ENCODE measurements at places on chromosomes 6 and 20. TPM values are rescaled to one million over a fixed set of nuclear protein-coding genes. Genes with fewer than 3 reads are reported as not detected.

DNA sequence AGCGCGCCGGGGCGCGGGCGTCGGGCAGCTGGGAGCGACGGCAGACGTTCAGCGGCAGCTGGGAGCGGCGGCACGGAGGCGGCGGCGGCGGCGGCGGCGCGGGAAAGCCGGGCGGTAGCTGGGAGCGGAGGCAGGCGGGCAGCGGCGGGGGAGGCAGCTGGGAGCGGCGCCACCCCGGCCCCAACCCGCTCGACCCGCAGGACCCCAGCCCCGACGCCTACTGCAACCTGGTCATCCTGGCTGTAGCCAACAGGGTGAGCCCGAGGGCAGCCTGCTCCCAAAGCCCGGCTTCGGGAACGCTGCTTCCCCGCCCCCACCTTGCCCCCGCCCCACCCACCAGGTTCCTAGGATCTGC lies 8.9 kb downstream of the CCM2L start:
- no peak for DNase-seq

DNA sequence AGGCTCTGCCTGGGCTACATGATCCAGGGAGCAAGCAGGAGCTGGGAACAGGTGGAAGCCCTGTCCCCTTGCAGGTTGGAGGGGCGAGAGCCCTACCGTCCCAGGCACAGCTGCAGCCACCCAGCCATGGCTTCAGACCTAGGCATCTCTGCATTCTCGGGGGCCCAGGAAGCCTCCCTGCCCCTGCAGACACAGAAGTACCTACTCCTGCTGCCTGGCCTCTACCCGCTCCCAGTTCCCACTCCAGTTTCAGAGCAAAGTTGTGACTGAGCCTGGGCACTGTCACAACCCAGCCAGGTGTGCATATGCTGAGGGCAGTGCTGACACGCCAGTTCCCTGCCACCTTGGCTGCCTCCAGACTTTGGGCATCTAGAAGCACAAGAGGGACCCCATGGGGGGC lies 645.9 kb downstream of the HTR1B start:
- no peak for DNase-seq

- DNase-seq: no peak
Observed at GRCh38 chr6:74976026-74976425, 229.8 kb downstream of the COL12A1 start.

- no peak for DNase-seq
Observed at GRCh38 chr6:56652231-56652630, 9.5 kb upstream of the DST start.

- DNase-seq: no peak
Observed at GRCh38 chr6:41965429-41966213, 24.0 kb upstream of the CCND3 start.

DNA sequence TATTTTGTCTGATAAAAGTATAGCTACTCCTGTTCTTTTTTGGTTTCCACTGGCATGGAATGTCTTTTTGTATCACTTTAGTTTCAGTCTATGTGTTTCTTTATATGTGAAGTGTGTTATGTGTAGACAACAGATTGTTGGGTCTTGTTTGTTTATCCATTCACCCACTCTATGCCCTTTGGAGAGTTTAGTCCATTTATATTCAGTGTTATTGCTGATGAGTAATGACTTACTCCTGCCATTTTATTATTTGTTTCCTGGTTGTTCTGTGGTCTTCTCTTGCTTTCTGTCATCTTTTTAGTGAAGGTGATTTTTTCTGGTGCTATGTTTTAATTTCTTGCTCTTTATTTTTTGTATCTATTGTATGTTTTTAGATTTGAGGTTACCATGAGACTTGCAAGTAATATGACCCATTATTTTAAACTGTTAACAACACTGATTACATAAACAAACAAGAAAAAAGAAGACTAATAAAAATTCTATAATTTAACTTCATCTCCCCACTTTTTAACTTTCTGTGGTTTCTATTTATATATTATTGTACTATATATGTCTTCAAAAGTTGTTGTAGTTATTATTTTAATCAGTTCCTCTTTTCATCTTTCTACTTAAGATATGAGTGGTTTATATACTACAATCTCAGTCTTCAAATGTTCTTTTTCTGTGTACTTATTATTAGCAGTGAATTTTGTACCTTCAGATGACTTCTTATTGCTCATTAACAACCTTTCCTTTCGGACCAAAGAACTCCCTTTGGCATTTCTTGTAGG lies 323.4 kb downstream of the BTBD9 start:
- no peak for DNase-seq

DNA sequence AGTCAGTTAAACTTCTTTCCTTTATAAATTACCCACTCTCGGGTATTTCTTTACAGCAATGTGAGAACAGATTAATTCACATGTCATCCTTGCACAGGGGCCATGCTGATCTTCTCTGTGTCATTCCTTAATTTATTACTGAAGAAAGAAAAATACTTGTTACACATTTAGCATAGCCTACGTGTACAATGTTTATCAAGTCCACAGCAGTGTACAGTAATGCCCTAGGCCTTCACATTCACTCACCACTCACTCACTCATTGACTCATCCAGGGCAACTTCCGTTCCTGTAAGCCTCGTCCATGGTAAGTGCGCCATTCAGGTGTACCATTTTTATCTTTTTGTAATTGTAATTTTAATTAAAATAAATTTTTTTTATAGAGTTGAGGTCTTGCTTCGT lies 73.6 kb downstream of the RSPH3 start:
- no peak for DNase-seq

- DNase-seq: no peak
Observed at GRCh38 chr6:37654727-37655500, 42.8 kb downstream of the MDGA1 start.

GRCh38 chr6:19873031-19873430 lies 35.9 kb downstream of the ID4 start:
- DNase-seq: no peak

CNR1 gene
- 1.3 TPM for polyA plus RNA-seq

ALDH8A1 gene
- not detected for polyA plus RNA-seq

ZC3H12D gene
- polyA plus RNA-seq: 8.5 TPM

- DNase-seq: no peak
Observed at GRCh38 chr6:138105446-138105845, 1.8 kb downstream of the PERP start.

GRCh38 chr6:114712129-114712662 lies 369.4 kb upstream of the HS3ST5 start:
- DNase-seq: no peak

FOXA2 gene
- not detected for polyA plus RNA-seq

DNA sequence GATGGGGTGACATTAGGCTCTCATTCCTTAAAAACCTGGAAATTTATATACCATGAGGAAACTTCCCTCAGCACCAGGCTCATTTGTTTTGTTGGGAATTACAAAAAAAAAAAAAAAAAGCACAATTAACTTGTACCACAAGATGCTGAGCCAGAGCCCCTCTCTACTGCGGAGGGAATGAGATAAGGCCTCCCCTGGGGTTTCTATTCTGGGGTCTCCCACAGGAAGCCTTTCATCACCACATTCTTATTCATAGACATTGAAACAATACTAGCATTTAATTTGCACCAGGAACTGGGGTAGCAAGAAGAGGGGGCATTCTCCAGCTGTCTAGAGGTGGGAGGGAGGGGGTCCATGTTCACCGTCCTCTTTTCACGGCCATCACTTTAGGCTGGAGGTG lies 23.0 kb upstream of the RPS6KA2 start:
- no peak for DNase-seq

DNA sequence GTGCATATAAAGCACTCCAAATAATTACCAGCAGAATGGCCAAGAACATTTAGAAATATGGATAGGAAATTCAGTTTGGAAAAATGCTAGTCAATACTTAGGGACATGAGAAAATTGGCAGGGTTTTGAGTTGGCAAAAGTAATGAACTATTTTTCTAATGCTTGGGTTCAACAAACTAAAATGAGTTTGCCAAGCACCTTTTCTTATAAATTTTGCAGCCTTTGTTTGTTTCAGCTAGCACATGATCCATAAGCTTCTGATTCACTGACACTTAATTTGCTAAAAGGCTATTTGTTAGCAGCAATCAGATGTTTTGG lies 324.8 kb downstream of the QKI start:
- no peak for DNase-seq

- DNase-seq: no peak
Observed at GRCh38 chr6:110356778-110357177, 1.4 kb downstream of the METTL24 start.

NEDD9 gene
- 42.9 TPM for polyA plus RNA-seq

DNA sequence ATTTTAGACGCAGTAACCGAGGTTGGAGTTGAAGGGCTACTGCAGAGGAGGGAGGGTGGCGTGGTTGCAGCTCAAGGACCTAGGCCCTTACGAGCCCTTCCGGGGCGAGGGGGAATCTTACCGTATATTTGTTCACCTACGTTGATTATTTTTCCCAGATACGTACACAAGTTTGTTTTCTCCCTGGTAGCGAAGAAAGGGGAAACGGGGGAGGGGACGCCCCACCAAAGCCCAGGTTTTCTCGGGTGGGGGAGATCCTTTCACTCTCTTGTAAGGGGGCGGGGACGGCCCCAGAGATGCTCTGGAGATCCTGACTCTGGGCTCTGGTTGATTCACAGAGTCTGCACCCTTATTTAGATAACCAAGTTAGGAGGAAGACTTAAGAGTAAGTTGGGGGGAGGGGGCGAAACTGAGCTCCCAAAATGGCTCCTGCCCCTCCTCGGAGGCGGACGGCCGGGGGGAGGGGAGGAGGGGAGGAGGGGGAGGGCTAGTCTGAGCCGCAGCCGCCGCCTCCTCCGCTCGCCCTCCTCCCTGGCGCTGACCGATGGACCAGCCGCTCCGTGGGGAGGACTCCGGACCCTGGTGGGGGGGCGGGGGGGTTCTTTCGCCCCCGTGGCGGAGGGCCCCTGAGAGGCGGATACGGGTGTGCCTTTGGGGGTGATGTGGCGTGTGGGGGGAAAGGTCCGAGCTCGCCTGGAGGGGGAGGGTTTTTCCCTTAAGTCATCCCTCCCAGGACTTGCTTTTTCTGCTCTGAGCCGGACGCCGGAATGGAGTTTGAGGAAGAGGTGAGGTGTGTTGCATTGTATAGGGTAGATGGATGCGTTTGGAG lies 2.2 kb downstream of the BRD2 start:
- DNase-seq: peak; percentile 75

DNA sequence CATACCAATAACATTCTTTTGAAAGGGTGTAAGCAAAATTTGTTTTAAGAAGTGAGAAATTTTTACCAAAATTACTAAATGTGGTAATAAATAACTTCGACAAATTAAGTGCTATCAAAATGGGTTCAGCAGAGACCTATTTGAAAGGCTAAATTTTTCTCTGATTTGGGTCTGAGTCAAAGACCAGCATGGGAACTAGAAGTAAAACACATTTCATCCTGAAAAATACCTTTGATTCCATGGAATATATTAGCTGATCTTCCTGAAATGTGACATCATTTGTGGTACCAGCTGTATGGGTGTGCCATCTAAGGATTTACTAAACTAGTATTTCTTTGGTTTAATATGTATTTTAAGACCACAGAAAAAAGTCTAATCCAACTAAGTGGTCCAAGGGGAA lies 63.6 kb downstream of the BLOC1S5 start:
- no peak for DNase-seq

GRCh38 chr6:167508919-167509852 lies 184.3 kb downstream of the TTLL2 start:
- DNase-seq: no peak

GRCh38 chr6:43307451-43308100 lies 1.1 kb downstream of the CRIP3 start:
- DNase-seq: no peak

GRCh38 chr6:167744681-167745669 lies 81.7 kb upstream of the AFDN start:
- DNase-seq: no peak

NFATC2 gene
- 9.1 TPM for polyA plus RNA-seq

EEF1A1 gene
- 8,751 TPM for polyA plus RNA-seq

- DNase-seq: no peak
Observed at GRCh38 chr6:85670573-85670972, 27.9 kb upstream of the SYNCRIP start.

GRCh38 chr6:20404641-20405032 lies 3.0 kb downstream of the E2F3 start:
- peak; percentile 70 for DNase-seq

GRCh38 chr20:40082436-40082835 lies 606.6 kb downstream of the MAFB start:
- DNase-seq: no peak

DNA sequence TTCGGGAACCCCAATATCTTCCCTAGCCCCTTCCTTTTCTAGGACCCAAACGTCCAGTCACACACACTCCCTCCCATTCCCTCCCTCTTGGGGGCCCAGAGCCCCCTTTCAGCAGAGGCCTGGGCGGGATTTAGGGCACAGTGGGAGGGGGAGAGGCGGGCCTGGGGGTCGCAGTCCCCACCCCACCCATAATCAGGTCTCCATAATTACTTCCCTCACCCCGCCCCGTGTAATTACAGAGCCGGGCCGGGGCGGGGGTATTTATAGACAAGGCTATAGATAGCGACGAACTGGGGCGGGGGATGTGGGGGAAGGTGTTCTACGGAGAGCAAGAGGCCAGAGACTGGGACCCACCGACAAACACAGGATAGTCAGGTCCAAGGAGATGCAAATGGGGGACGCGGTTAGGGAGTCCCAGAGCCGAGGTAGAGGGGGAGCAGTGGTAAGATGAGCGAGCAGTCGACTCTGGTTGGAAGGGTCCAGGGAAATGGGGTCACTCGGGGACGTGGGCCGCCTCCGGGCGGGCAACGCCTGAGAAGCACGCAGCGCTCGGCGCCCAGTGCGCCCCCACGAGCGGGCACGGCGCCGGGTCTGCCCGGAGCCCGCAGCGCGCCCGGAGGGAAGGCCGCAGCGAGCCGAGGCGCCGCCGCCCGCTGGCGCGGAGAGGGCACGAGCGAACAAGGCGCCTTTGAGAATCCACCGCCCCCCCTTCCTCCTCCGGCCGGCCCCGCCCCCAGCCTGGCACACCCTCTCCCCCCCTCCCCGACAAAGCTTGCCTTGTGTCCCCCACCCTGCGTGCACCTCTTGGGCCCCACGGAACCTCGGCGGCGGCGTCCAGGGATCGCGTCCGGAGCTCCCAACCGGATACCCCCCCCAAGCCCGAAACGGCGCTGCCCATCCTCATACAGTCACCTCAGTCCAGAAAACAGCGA lies 670 bp upstream of the COL11A2 start:
- DNase-seq: peak; percentile 44

TCP11 gene
- not detected for polyA plus RNA-seq

DNA sequence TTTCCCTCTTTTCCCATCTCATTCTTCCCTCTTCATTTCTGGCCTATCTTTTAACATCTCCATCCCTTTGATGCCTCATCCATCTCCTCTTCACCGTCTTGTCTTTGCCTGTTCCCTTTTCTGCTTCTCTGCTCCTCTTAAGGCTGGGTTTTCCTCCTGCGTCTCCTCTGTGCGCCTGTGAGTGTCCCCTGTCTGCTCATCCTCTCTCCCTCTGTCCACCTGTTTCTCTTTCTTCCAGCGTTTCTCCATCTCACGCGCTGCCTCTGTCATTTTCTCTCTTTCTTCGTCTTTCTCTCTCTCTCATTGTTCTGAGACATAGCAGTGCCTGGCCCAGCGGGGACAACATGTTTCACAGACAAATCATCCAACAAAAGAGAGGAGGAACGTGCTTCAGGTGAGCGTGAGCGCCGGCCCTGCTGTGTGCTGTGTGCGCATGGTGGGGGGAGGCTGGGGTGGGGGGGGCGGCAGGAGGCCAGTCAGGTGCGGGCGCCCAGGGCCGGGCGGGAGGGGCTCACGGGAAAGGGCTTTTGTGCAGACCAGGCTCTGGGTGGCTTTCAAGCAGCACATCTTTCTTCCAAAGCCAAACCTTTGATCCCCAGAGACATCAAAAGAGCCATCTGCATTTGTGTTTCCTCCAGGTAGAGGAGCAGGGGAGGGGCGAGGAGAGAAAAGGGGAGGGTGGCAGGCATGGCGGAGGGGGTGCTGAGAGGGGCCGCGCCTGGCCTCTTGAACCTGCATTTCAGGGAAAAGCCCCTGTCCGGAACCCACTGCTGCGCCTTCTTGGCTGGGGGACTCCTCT lies 121.3 kb downstream of the VEGFA start:
- DNase-seq: no peak

GRCh38 chr6:33945931-33946330 lies 142.1 kb upstream of the MLN start:
- no peak for DNase-seq

MED23 gene
- 15.0 TPM for polyA plus RNA-seq
